ENCODE measurements at places on chromosomes 2 and 18. TPM values are rescaled to one million over a fixed set of nuclear protein-coding genes. Genes with fewer than 3 reads are reported as not detected.

EFEMP1 gene
- total RNA-seq: 81.7 TPM

FARSB gene
- total RNA-seq: 14.4 TPM

HES6 gene
- total RNA-seq: 12.0 TPM

SLC30A3 gene
- total RNA-seq: not detected

CRYGC gene
- total RNA-seq: not detected

DNA sequence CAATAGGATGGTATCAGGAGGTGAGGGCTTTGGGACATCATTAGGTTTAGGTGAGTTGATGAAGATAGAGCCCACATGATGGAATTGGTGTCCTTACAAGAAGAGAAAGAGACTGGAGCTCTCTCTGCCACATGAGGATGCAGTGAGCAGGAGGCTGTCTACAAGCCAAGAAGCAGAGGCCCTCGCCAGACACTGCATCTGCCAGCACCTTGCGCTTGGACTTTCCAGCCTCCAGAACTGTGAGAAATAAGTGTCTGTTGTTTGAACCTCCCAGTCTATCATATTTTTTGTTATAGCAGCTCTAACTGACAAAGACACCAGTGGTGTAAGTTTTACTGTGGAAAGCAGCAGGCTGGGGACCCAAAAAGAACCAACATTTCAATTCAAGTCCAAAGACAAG is 571.1 kb upstream of the ID2 start:
- H3K36me3 ChIP-seq: no peaks in the 10 kb centered on the region
- no peak overlapping the region for H3K4me3 ChIP-seq
- H3K27me3 ChIP-seq: no peaks in the 10 kb centered on the region
- no peak overlapping the region for H3K27ac ChIP-seq
- H3K4me1 ChIP-seq: no peaks in the 10 kb centered on the region
- DNase-seq: no peak

- no peak for DNase-seq
- H3K4me3 ChIP-seq: no peak overlapping the region
- no peaks in the 10 kb centered on the region for H3K27me3 ChIP-seq
- no peaks in the 10 kb centered on the region for H3K36me3 ChIP-seq
- no peaks in the 10 kb centered on the region for H3K4me1 ChIP-seq
Observed at GRCh38 chr2:11872247-11872947, 126.0 kb downstream of the LPIN1 start.

- no peaks in the 10 kb centered on the region for H3K36me3 ChIP-seq
- no peaks in the 10 kb centered on the region for H3K4me1 ChIP-seq
- no peak overlapping the region for H3K27ac ChIP-seq
Observed at GRCh38 chr2:223576873-223577272, 25.3 kb downstream of the SCG2 start.

DNA sequence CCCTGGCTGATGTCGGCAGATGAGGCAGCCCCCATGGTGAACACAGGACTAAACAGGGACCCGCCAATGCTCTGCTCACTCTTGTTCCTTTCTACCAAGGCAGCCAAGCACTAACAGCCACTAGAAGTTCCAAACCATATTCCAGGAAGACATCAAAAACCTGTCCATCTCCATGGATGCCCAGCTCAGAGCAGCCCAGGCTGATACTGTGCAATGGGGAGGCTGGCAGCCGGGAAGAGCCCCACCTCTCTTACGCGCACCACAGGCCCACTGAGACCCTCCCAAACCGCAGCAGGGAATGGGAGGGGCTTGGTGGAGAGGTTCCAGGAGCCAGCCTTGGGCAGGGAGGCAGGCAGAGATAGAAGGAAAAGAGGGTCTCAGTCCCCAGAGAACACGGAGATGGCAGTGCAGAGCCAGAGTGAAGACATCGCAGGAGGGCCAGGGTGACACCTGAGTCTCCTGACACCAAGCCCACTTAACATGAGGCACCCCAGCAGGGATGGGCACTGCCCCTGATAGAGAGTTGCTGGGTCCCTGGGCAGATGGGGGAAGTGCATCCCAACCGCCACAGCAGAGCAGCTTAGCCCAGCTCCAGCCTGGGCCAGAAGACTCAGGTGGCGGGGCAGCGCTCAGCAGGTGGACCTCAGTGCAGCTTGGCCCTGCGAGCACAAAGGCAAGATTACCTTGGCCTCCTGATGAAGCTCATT is 3.4 kb downstream of the HS6ST1 start:
- peaks cover 8% of the 10 kb centered on the region for H3K36me3 ChIP-seq
- no peaks in the 10 kb centered on the region for H3K27me3 ChIP-seq
- peak; percentile 88 for DNase-seq
- peak overlapping the region; percentile 89 for H3K4me3 ChIP-seq
- peaks cover 62% of the 10 kb centered on the region for H3K4me1 ChIP-seq

DNA sequence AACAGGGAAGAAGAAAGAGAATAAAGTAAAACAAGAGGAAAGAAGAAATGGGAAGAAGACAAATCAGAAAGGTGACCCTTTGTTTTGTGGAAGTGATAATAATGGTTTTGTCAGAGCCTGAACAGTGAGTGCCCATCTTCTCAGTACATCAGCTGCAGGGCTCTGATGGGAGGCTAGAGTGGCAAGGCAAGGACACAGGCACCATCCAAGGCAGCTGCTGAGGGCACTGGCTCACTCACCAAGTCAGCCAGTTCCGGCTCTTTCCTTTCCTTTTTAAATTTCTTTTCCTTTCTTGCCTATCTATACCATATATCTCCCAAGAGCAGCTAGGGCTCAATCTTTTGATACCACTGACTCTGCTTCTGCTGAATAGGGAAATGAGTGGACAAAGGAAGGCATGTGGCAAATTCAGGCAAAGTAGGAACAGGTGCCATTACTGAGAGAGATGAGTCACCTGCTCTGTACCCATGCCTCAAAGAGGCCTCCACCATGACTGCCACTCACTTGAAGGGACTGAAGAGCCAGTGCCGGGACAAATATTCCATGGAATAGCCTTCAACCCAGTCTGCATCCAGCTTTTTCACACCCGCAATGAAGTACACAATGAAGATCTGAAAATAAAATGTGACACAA is 6.2 kb downstream of the GGCX start:
- H3K27ac ChIP-seq: no peak overlapping the region
- H3K4me3 ChIP-seq: no peak overlapping the region
- DNase-seq: no peak
- H3K4me1 ChIP-seq: peaks cover 23% of the 10 kb centered on the region
- peaks cover 93% of the 10 kb centered on the region for H3K36me3 ChIP-seq
- no peaks in the 10 kb centered on the region for H3K27me3 ChIP-seq

GRCh38 chr2:23476786-23477185 is 91.8 kb downstream of the KLHL29 start:
- DNase-seq: no peak
- H3K4me3 ChIP-seq: no peak overlapping the region
- no peaks in the 10 kb centered on the region for H3K27me3 ChIP-seq
- H3K27ac ChIP-seq: no peak overlapping the region
- H3K36me3 ChIP-seq: no peaks in the 10 kb centered on the region
- peaks cover 17% of the 10 kb centered on the region for H3K4me1 ChIP-seq

GRCh38 chr2:60422826-60423483 is 130.5 kb downstream of the BCL11A start:
- H3K4me1 ChIP-seq: no peaks in the 10 kb centered on the region
- H3K27ac ChIP-seq: no peak overlapping the region
- no peaks in the 10 kb centered on the region for H3K36me3 ChIP-seq
- no peak for DNase-seq
- no peak overlapping the region for H3K4me3 ChIP-seq

DNA sequence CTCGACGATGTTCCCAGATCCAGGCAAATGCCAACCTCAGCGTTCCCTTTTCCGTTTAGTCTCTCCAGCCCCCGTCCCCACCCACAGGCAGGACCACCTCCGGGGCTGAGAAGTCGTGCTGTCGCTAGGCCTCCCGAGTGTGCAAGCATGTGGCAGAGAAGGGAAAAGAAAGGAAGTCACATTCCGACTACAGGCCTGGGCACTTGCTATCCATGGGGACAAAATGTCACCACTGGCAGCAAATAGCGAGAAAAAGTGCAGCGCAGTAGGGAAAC is 420 bp downstream of the PIGN start:
- H3K36me3 ChIP-seq: no peaks in the 10 kb centered on the region
- no peaks in the 10 kb centered on the region for H3K27me3 ChIP-seq
- peak overlapping the region; percentile 92 for H3K4me3 ChIP-seq
- no peak for DNase-seq

GRCh38 chr2:161430386-161430785 is 14.3 kb downstream of the TBR1 start:
- no peaks in the 10 kb centered on the region for H3K36me3 ChIP-seq
- no peak overlapping the region for H3K4me3 ChIP-seq
- H3K4me1 ChIP-seq: peaks cover 15% of the 10 kb centered on the region
- no peak for DNase-seq

- peaks cover 76% of the 10 kb centered on the region for H3K4me1 ChIP-seq
- DNase-seq: no peak
- H3K36me3 ChIP-seq: no peaks in the 10 kb centered on the region
- H3K27ac ChIP-seq: peak overlapping the region; percentile 86
Observed at GRCh38 chr2:236568922-236569572, 578 bp upstream of the ACKR3 start.

GRCh38 chr18:67510831-67511230 is 5.7 kb downstream of the DSEL start:
- H3K27ac ChIP-seq: no peak overlapping the region
- no peaks in the 10 kb centered on the region for H3K27me3 ChIP-seq
- H3K4me3 ChIP-seq: no peak overlapping the region

GRCh38 chr2:205609113-205609512 is 73.2 kb upstream of the NRP2 start:
- H3K36me3 ChIP-seq: no peaks in the 10 kb centered on the region
- no peak overlapping the region for H3K27ac ChIP-seq
- no peak for DNase-seq
- H3K4me1 ChIP-seq: no peaks in the 10 kb centered on the region

DNA sequence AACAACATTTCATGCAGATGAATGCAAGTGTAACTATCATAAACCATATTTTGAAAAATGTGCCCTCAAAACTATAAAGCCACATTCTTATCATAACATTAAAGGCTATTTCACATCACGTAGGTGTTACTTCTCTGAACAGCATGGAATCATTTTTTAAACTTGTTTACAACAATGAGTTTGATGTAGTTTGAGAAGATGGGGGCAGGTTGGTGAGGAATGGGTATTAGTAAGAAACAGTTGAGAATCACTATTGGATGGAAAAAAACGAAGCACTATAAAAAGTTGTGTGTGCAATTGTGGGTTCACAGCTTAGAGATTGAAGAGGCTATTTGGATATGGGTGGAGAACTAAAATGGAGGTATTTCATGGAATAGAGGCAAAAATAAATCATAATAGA is 569.1 kb downstream of the ARHGAP15 start:
- DNase-seq: no peak
- H3K4me3 ChIP-seq: no peak overlapping the region
- no peaks in the 10 kb centered on the region for H3K27me3 ChIP-seq
- no peaks in the 10 kb centered on the region for H3K4me1 ChIP-seq
- H3K27ac ChIP-seq: no peak overlapping the region

Data from esophagus muscularis mucosa (tissue), 4 donors.